ENCODE measurements at places on chromosomes 13 and 19.

- no peak for DNase-seq
Observed at GRCh38 chr13:94431574-94431973, 47.9 kb downstream of the DCT start.

GRCh38 chr13:39418424-39418823 lies 184.6 kb downstream of the LHFPL6 start:
- DNase-seq: no peak

- DNase-seq: no peak
Observed at GRCh38 chr19:4374498-4375163, 25.7 kb downstream of the SH3GL1 start.

GRCh38 chr13:114005206-114005724 lies 31.4 kb upstream of the C13orf46 start:
- no peak for DNase-seq

DNA sequence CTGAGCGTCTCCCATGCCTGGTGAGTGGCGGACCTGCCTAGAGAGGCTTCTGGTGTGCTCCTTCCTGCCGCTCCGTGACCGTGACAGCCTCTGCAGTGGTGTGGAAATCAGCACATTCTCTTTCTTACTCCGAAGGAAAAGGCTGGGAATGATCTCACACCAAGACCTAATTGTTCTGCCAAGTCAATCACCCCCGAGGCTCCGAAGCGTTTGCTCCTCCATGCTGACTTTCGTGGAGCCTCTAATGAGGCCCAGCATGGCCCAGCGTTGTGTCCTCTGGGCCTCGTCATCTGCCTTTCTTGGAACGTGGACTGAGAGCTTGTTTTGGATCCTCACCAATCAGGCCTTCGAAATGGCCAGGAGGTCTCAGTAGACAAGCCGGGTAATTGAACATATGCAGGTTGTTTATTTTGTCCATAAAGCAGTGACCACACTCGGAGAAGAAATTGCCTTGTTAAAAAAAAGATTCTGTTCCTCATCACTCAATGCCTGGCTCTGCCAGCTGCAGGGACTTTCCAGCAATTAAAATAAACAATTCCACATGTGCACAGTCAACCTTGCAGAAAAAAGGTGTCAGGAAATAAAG lies 107.1 kb downstream of the UBL3 start:
- no peak for DNase-seq

DNA sequence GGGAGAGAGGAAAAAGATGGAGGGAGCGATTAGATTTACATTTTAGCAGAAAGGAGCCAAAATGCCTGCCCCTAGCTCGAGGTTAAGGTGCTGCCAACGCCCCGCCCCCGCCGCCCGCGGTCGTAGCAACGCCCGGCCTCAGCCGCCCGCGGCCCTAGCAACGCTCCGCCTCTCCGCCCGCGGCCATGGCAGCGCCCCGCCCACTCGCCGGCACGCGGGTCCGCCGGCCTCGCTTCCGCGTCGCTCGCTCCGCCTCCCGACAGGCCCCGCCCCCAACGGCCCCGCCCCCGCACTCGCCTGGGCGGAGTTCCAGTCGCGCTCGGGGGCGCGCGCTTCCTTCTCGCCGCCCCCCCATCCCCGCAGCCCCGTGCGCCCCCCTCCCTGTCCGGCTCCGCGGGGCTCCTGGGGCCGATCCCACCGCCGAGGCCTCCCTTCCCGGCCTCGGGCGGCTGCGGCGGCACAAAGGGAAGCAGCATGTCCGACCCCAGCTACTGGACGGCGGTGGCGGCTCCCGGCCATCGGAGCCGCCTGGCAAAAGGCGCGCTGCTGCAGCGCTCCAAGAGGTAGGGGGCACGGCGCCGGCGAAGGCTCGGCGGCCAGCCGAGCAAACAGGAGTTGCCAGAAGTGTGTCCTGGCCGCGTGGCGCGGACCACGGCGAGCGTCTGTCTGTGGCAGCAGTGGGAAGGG lies 20.3 kb downstream of the MAST3 start:
- peak; percentile 99 for DNase-seq

DNA sequence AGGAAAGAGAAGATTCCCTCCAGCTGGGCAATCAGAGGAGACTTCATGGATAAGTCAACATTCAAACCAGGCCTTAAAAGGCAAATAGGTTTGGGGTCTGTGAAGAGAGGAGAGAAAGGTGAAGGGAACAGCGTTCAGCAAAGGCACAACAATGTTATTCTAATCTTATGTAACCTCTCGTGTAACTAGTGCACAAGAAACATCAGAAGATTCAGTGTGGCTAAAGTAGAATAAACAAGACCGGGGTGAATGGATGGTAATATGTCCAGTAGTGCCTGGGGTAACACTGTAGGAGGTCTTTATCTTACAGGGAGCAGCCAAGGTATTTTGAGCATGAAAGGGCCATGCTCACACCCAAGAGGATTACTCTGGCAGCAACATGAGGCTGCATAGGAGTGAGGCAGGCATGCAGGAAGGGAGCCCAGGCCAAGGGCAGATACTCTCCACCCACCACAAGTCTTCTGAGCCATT lies 24.1 kb downstream of the LHFPL6 start:
- no peak for DNase-seq

- DNase-seq: no peak
Observed at GRCh38 chr13:70043685-70044084, 63.9 kb upstream of the ATXN8OS start.

DNA sequence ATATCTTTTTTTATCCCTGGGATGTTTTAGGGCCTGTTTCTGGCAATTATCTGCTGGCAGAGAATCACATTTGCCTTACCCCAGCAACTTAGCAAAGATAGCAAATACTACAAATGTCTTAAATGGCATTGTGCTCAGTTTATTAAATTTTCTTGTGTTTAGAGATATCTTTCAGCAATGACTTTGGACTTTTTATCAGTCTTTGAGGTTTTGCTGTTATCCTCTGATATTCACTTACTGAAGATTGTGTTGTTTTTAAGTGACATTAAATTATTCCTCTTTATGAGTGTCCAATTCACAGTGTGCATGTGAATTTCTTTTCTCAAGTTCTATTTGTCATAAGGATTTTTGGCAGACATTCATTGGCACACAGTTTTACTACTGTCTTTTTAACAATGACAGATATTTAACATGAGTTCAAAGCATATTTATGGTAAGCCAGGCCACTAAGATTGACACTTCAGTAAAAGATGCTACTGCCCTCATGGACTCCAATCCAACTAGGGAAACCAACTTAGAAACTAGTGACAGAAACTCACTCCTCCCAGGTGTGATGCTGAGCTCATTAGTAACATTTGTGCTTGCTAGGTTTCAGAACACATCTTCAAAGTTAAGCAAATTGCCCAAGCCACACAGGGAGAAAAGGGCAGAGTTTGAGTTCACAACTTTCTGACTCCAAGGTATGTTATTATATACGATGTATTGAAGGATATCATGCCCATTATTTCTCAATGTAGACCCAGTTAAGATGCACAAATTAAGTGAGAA lies 481.9 kb downstream of the GPC6 start:
- DNase-seq: no peak

- peak; percentile 44 for DNase-seq
Observed at GRCh38 chr19:6125571-6125989, 9.9 kb upstream of the ACSBG2 start.

- DNase-seq: peak; percentile 16
Observed at GRCh38 chr19:2815923-2816322, 3.7 kb upstream of the ZNF554 start.

DNA sequence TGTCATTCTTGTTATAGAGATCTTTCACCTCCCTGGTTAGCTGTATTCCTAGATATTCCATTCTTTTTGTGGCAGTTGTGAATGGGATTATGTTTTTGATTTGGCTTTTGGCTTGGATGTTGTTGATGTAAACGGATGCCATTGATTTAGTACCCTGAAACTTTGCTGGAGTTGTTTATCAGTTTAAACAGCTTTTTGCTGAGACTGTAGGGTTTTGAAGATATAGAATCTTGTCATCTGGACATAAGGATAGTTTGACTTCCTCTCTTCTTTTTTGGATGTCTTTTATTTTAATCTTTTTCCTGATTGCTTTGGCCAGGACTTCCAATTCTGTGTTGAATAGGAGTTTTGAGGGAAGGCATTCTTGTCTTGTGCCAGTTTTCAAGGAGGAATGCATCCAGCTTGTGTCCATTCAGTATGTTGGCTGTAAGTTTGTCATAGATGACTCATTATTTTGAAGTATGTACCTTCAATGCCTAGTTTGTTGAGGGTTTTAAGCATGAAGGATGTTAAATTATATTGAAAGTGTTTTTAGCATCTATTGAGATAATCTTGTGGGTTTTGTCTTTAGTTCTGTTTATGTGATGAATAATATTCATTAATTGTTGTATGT lies 16.8 kb downstream of the ZNF431 start:
- no peak for DNase-seq

GRCh38 chr13:58620176-58620575 lies 988.6 kb downstream of the PCDH17 start:
- DNase-seq: no peak

DNA sequence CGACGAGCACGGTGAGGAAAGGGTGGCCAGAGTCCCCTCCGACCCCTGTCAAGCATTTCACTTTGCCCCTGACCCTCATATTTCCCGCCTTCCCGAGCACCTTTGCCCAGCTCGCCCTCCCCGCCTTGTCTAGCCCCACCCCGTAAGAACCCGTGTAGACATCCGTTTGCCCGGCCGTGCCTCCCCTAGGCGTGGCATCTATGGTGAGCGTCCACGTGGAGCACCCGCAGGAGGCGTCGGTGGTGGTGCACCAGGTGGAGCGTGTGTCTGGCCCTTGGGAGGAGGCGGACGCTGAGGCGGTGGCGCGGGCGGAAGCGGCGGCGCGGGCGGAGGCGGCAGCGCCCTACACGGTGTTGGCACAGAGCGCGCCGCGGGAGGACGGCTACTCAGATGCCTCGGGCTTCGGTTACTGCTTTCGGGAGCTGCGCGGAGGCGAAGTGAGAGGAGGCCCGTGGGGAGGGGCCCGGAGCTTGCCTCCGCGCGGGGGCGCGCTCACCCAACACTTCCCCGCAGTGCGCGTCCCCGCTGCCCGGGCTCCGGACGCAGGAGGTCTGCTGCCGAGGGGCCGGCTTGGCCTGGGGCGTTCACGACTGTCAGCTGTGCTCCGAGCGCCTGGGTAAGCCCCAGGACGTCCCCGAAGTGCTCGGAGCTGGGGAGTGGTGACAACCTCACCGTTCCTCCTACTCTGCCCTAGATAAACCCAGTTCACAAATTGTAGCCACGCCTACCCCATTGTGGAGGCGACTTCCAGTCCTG lies 4.2 kb downstream of the LTBP4 start:
- DNase-seq: peak; percentile 71

GRCh38 chr13:90565985-90566713 lies 781.3 kb upstream of the MIR17HG start:
- DNase-seq: no peak

- DNase-seq: no peak
Observed at GRCh38 chr13:32676242-32676641, 90.0 kb downstream of the PDS5B start.

- no peak for DNase-seq
Observed at GRCh38 chr13:78201411-78201810, 282.8 kb upstream of the EDNRB start.

DNA sequence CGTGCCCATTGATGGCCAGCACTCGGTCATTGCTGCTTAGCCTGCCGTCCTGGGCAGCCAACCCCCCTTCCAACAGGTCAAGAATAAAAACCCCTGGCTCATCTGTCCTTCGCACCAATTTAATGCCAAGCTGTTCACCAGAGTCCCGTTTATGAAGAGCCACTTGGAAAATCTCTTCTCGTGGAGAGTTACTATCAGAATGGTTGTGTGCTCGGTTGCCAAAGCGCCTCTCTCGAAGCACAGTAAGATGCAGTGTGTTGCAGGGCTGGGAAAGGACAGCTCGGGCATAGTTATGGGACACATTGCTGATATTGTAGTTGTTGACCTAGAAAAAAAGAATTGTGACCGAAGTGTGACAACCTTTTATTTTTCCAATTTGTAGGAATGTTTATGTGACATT lies 57.9 kb downstream of the LNX2 start:
- DNase-seq: no peak

- DNase-seq: peak; percentile 34
Observed at GRCh38 chr19:11881151-11881800, 6.3 kb upstream of the ZNF69 start.

DNA sequence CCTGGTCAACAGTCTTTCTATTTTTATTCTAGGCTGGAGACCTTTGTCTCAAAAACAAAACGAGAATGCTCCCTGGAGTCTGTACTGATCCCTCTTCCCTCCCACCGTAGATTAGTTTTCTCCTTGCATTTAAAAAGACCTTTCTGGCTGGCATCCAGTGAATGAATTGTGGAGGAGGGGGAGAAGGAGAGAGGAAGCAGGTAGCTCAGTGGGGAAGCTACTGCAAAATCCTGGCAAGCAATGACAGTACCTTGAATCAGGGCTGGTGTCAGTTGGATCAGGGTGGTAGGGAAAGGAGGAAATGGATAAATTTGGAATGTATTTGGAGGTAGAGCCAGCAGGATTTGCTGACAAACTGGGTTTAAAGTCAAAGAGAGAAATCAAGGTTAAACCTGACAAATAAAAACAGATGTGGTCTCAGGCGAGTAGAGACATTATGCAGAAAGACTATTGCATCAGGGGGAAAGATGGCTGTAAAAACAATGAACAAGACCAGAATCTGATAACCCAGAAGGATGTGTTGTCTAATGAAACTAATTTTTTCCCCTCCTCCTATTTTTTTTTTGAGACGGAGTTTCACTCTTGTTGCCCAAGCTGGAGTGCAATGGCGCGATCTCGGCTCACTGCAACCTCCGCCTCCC lies 3.5 kb upstream of the CYP2S1 start:
- DNase-seq: no peak

DNA sequence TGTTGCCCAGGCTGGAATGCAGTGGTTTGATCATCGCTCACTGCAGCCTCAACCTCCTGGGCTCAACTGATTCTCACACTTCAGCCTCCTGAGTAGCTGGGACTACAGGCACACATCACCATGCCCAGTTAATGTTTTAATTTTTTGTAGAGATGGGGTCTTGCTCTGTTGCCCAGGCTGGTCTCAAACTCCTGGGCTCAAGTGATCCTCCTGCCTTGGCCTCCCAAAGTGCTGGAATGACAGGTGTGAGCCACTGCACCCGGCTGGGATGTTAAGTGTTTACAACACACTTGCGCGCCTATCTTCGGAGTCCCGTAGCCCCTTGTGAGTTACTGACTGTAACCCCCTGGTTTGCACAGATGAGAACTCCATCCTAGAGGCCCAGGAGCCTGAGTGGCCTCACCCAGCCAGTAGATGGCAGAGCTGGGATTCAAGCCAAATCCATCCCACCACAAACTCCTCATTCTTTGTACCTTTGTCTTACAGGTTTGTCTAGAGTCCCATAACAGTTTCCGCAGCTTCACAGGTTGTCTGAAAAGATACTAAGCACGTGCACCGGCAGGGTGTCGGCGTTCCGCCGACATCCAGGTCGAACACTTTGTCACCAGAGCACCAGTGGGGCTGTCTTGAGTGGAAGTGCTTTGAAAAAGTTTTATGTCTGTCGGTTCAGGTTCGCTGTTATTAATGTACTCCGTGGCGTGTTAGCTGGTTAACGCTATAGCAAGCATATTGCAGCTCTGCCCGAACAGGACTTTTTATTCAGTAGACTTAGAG lies 14.7 kb downstream of the MAG start:
- DNase-seq: no peak

DNA sequence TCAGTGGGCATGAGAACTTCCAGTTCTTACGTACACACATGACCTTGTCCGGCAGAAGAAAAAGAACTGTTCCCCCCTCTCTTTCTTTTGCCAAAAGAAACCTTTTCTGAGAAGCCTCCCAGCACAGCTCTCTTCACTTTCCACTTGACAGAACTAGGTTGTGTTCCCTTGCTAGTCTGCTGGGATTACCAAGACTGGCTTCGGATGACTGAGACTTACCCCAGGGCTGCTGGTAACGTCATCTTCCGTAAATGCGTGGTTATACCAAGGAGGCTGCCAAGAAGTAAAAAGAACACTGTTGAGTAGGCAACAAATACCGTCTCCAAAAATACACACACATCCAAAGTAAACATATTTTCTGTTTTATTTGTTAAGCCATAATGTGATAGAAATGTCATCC lies 908.2 kb downstream of the EFNB2 start:
- no peak for DNase-seq

All from GM12891 (cell line).